Activated T-cell treated with anti-CD3 and anti-CD28 coated beads for 24 hours (primary cell): ENCODE measurements at places on chromosomes 1 and 21.

DNA sequence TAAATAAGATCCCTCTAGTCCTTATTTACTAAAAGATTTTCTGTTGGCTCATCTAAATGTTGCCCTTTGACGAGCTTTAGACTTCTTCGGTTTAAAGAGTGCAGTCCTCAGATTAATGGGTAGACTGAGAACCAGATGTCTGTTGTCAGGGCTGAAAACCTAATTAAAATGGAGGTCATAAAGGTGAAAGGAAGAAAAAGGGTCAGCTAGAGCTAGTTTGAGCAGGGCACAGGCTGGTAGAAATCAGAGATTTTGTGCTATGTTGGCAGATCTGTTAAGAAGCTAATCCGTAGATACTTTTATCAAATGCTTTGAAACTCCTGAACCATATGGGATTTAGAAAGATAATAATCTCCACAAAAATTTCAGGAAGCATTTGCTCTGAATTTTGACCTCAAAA, 959.0 kb downstream of the PLA2G4A start:
- no peak for DNase-seq

- no peak for DNase-seq
These were observed 121.2 kb downstream of the SLC45A1 start for GRCh38 chr1:8439015-8439702.

GRCh38 chr1:30816211-30817076, 58.9 kb upstream of the LAPTM5 start:
- DNase-seq, result no peak

DNA sequence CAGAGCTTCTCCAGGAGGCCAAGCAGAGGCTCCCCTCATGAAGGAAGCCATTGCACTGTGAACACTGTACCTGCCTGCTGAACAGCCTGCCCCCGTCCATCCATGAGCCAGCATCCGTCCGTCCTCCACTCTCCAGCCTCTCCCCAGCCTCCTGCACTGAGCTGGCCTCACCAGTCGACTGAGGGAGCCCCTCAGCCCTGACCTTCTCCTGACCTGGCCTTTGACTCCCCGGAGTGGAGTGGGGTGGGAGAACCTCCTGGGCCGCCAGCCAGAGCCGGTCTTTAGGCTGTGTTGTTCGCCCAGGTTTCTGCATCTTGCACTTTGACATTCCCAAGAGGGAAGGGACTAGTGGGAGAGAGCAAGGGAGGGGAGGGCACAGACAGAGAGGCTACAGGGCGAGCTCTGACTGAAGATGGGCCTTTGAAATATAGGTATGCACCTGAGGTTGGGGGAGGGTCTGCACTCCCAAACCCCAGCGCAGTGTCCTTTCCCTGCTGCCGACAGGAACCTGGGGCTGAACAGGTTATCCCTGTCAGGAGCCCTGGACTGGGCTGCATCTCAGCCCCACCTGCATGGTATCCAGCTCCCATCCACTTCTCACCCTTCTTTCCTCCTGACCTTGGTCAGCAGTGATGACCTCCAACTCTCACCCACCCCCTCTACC, 19.1 kb downstream of the CSF1 start:
- DNase-seq, result no peak
